ENCODE measurements at places on chromosomes 3 and 15.

- DNase-seq, result no peak
- H3K4me3 ChIP-seq, result no peak overlapping the region
- H3K36me3 ChIP-seq, result no peaks in the 10 kb centered on the region
- no peaks in the 10 kb centered on the region for H3K27me3 ChIP-seq
Observed at GRCh38 chr15:33089165-33089877, 105.2 kb downstream of the FMN1 start.

DNA sequence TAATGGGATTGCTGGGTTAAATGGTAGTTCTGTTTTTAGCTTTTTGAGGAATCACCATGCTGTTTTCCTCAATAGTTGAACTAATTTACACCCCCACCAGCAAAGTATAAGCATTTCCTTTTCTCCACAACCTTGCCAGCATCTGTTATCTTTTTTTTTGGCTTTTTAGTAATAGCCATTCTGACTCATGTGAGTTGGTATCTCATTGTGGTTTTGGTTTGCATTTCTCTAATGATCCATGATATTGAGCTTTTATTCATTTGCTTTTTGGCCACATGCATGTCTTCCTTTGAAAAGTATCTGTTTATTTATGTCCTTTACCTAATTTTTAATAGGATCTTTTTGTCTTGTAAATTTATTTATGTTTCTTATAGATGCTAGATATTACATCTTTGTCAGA is 288.2 kb downstream of the EPHA6 start:
- no peak for DNase-seq
- H3K36me3 ChIP-seq, result no peaks in the 10 kb centered on the region
- no peaks in the 10 kb centered on the region for H3K27me3 ChIP-seq
- no peak overlapping the region for H3K4me3 ChIP-seq
- no peaks in the 10 kb centered on the region for H3K4me1 ChIP-seq
- no peak overlapping the region for H3K27ac ChIP-seq

DNA sequence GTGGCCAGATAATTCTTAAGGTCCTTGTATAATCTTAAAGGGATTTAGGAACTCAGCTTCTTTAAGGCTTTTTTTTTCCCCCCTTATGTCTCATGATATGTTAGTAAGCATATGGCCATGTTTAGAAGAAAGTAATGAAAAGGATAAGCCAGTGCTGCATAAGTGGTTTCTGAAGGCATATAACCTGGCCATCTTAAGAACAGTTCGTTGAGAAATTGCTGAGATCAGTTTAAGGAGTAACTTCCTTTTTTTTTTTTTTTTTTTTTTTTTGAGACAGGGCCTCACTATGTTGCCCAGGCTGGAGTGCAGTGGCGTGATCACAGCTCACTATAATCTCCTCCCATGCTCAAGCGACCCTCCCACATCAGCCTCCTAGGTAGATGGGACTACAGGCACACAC is 51.7 kb downstream of the UBE2E2 start:
- no peak overlapping the region for H3K4me3 ChIP-seq
- H3K36me3 ChIP-seq, result no peaks in the 10 kb centered on the region
- DNase-seq, result no peak
- H3K27ac ChIP-seq, result no peak overlapping the region
- H3K27me3 ChIP-seq, result no peaks in the 10 kb centered on the region

DNA sequence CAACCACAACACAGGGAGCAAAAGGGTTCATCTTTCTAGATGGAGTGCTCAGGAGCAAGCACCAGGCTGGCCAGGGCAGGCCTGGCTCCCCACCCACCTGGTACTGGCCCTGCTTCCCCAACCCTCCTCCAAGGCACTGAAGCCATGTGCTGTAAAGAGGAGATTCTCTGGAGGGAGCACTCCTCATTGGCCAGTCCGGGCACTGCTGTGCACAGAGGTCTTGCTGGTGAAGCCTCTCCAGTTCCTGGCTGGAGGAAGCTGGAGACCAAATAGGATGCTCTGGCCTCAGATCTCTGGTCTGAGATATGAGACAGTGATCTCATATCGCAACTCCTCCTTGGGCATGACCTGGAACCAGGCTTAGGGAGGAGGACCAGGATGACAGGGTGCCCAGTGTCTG is 7.7 kb upstream of the SEMA3F start:
- no peak overlapping the region for H3K4me3 ChIP-seq
- no peak overlapping the region for H3K27ac ChIP-seq
- H3K36me3 ChIP-seq, result no peaks in the 10 kb centered on the region
- no peak for DNase-seq
- no peaks in the 10 kb centered on the region for H3K27me3 ChIP-seq

DNA sequence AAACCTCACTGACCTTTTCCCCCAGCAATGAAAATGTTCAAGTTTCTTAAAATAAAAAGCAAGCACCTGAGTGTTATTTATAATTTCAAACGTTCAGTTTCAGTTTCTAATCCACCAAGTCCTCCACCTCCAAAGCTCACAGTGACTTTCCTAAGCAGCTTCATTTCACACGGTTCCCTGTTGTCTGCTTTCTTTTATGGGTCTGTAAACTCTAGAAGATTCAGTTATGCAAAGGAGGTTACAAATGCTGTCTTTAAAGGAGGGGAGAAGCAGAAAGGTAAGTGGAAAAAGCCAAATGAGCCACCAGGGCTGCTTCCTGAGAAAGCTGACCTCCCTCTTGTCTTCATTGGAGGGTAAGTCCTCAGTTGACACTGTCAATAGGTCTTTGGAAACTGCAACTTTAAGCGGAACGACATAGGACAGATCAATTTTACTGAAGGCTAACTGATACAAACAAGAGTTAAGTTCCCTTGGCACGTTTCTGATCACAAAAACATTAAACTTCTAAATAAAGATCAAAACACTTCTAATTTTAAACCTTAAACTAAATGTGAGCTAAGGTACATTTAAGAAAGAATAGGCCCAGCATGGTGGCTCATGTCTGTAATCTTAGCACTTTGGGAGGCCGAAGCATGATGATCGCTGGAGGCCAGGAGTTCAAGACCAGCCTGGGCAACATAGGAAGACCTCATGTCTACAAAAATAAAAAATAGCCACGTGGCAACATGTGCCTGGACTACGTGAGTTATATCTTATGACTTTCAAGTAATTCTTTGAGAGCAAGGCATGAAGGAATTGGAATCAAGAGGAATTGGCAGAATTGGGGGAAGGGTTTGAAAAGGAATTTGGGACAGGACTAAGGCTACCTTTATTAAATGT is 151.9 kb upstream of the UBE2E1 start:
- no peak for DNase-seq
- H3K27ac ChIP-seq, result no peak overlapping the region
- no peaks in the 10 kb centered on the region for H3K27me3 ChIP-seq
- H3K4me3 ChIP-seq, result no peak overlapping the region

DNA sequence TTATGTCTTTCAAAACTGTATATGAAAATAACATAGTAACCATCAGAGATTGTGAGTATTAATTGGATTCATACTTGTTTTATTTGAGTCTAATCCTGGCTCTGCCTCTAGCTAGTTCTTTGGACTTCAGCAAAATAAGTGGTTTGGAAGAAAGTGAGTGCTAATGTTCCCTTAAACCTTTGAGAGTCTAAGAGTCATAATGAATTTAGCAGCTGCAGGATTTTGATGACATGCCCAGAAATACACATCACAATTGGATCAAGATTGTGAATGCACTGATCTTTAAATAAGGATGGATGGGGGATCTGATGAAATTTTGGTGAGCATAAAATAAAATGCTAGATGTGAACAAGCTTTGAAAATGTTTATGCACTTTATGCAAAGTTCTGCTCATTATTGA is 79.9 kb upstream of the FAM98B start:
- no peak overlapping the region for H3K27ac ChIP-seq
- H3K4me1 ChIP-seq, result no peaks in the 10 kb centered on the region
- H3K36me3 ChIP-seq, result no peaks in the 10 kb centered on the region
- H3K4me3 ChIP-seq, result no peak overlapping the region

DNA sequence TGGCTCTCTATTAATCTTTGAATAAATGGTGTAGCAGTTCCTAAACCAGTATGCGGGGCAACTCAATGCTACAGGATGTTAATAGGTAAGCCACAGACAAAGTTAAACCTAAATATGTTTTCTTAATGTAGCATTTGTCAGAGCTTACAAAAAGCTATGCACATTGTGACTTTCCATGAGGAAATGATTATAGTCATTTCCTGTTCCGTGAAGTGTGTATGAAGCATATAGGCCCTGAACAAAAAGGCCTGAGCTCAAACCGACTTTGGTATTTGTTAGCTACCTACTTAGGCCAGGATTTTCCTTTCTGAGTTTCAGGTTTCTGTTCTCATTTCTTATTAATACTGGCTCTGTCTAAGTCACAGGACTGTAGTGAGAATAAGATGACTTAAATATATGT is 14.2 kb downstream of the ZNF80 start:
- no peaks in the 10 kb centered on the region for H3K27me3 ChIP-seq
- H3K27ac ChIP-seq, result no peak overlapping the region
- H3K4me1 ChIP-seq, result no peaks in the 10 kb centered on the region
- no peaks in the 10 kb centered on the region for H3K36me3 ChIP-seq
- no peak overlapping the region for H3K4me3 ChIP-seq

DNA sequence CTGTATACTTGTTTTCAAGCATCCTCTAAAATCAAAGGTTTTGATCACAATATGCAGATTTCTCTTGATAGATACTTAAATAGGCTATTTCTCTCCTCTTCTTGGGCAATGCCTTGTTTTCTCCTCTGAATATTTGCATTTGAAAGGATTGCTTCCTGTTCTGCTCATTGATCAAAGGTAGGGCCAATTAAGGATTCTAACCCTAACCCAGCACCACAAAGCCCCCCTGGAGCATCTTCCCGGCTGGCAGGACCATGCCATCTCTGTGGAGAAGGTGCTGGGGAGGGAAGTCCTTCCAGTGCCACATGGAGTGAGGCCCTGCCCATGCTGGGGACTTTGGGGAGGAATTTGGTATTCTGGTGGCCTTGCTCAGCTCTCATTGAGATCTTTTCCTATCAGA is 11.3 kb upstream of the NIPA2 start:
- no peaks in the 10 kb centered on the region for H3K4me1 ChIP-seq
- no peaks in the 10 kb centered on the region for H3K27me3 ChIP-seq
- no peak for DNase-seq
- no peak overlapping the region for H3K27ac ChIP-seq
- H3K4me3 ChIP-seq, result no peak overlapping the region

DNA sequence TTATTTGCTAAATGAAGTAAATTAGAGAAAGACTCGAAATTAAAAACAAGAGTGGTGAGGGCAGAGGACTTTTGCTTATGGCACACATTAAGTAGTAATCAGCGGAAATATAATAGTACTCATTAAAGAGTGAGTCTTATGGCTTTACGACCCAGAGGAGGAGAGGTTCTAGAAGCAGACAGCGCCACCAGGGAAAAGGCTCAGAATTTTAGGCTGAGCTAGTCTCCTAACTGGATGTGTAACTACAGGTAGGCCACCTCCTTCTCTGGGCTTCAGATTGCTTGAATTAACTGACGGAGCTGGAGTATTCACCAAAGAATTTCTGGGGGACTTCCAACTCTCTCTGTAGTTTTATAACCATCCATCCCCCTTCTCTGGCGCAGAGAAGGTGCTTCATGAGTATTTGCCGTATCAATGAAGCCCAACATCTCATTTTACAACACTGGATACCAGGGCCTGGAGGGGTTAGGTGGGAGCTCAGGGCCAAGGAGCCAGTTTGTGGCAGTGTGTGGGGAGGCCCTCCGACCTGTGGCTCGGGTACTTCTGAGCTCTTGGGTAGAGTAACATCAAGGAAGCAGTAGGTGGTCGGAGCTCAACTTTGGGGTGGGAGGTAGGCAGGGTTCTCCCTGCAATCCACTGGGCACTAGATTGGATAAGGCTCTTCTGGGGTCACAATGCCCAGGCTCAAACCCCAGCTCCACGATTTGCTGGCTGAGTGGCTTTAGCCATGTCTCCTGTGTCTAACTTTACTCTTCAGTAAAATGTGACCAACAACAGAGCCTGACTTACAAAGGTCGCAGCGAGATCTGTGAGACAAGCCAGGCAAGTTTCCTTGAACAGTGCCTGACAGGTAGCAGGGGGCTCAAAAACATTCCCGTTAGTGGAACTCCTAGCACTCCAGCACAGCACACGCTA is 1.1 kb downstream of the CHCHD4 start:
- no peak overlapping the region for H3K27ac ChIP-seq
- peaks cover 10% of the 10 kb centered on the region for H3K36me3 ChIP-seq
- peak overlapping the region; percentile 88 for H3K4me3 ChIP-seq
- DNase-seq, result no peak
- H3K27me3 ChIP-seq, result no peaks in the 10 kb centered on the region

GRCh38 chr3:195240939-195241338 is 30.0 kb downstream of the XXYLT1 start:
- no peaks in the 10 kb centered on the region for H3K27me3 ChIP-seq
- H3K27ac ChIP-seq, result no peak overlapping the region
- no peaks in the 10 kb centered on the region for H3K36me3 ChIP-seq
- H3K4me1 ChIP-seq, result peaks cover 6% of the 10 kb centered on the region

- no peaks in the 10 kb centered on the region for H3K27me3 ChIP-seq
- no peaks in the 10 kb centered on the region for H3K36me3 ChIP-seq
- H3K4me3 ChIP-seq, result no peak overlapping the region
- peaks cover 30% of the 10 kb centered on the region for H3K4me1 ChIP-seq
- peak overlapping the region; percentile 7 for H3K27ac ChIP-seq
Observed at GRCh38 chr15:77497110-77497737, 76.5 kb downstream of the HMG20A start.

DNA sequence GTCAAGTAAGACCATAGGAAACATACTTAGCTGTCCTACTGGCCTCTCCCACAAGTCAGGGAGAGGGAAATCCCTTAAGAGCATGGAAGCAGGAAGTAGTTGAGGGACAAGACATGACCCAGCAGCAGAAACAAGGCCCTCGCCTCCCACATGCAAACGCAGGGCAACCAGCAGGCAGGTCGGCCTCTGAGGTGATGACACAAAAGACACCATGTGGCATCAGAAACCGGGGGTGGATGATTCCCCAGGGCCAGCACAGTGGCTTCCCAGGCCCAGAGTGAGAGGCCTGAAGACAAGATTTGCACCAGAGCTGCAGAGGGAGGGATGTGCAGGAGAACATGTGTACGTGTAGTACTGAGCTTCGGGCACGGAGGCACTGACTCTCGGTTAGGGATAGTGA is 26.3 kb downstream of the PXYLP1 start:
- no peaks in the 10 kb centered on the region for H3K36me3 ChIP-seq
- H3K4me3 ChIP-seq, result no peak overlapping the region
- no peak for DNase-seq
- no peak overlapping the region for H3K27ac ChIP-seq

DNA sequence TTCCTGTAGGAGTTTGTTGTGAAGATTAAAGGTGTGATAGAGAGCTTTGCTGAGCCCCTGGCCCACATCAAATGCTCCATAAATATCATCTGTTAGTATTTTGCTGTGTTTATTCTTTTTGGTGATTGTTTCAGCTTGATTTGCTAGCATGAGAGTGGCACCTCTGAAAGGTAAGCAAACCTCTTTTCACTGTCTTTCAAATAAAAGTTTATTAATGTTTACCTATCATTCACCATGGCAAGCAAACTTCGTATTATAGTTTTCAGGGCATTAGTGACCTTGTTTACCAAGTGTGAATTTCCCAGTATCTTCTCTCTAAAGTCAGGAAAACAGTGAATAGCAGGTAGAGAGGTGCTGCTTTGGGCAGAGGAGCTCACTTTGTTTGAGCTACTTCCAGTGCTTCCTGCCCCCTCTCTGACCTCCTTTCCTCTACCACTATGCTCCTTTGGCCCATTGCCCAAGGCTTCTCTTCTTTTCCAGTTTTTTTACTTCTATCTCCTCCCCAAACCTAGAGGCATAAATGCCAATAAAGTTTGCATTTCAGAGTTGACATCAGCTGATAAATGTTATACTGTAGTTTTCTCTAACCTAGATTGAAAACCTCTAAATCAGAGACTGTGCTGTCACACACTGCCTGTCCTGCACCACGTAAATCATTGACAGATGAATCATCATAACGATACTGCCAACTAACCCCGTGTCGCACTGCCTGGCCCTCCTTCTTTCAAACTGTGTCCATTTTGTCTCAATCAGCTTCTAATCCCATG is 569.0 kb downstream of the TUSC7 start:
- no peak for DNase-seq
- H3K4me1 ChIP-seq, result no peaks in the 10 kb centered on the region
- H3K27ac ChIP-seq, result no peak overlapping the region
- H3K36me3 ChIP-seq, result no peaks in the 10 kb centered on the region
- no peak overlapping the region for H3K4me3 ChIP-seq
